ENCODE measurements at places on chromosomes 5 and 9.

- DNase-seq: no peak
These were observed 82.6 kb upstream of the GAS1 start for GRCh38 chr9:87029905-87030304.

- no peak for DNase-seq
These were observed 38.7 kb upstream of the SH3PXD2B start for GRCh38 chr5:172493002-172493401.

- no peak for DNase-seq
These were observed 100.2 kb upstream of the OTULINL start for GRCh38 chr5:14481349-14481748.

DNA sequence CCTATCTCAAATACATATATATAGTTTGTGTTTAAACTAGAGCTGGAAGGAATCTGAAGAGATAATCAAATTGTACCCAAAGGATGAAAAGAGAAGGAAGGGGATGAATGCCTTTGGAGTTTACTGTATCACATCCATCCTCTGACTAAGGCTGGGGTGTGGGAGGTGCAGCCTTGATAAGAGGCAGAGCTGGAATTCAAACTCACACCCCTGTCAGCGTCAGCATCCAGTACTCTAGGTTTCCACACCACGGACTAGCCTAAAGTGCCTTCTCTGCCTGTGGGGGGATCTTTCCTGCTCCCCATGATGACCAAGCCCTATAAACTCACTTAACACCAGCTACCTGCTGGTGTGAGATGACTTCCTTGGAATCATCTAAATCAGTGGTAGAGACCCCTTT lies 48.1 kb downstream of the EPB41L4B start:
- no peak for DNase-seq

GRCh38 chr5:136594416-136594815 lies 229.1 kb upstream of the TRPC7 start:
- DNase-seq: no peak

DNA sequence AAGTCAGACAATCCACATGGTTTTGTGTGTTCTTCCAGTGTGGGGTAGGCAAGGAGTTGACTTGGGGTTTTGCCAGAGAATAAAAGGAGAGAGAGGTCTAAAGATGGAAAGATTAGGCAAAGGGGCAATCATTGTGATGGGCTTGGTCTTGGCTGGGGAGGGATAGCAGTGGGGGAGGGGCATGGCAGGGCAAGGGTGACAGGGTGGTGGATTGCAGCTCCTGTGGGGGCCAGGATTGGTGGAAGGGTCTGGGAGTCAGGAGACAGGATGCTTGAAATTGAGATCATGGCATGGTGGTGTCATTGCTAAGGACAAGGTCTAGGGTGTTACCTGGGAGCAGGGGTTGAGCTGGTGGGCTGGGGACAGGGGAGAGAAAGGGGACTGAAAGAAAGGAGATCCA lies 57.6 kb downstream of the ZNF618 start:
- DNase-seq: no peak

GRCh38 chr5:71932131-71932654 lies 175.1 kb upstream of the MAP1B start:
- no peak for DNase-seq

GRCh38 chr9:95127249-95128176 lies 190.0 kb downstream of the FANCC start:
- DNase-seq: peak; percentile 57

DNA sequence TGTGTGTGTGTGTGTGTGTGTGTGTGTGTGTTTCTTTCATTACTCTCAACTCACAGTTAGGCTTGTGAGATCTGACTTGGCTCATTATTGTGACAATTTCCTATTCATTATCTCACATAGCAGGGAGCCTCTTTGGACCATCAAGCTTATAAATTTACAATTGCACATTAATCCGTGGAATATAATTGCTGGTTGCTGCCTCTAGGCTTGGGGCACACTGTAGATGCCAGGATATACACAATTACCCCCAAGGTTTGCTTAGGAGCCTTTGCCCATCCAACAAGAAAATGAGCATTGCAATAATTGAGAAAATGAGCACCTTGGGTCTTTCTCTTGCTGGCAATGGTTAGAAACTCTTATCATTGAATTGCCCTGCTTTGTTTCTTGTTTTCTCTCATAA lies 161.6 kb upstream of the DMRTA1 start:
- DNase-seq: no peak

- DNase-seq: no peak
These were observed 222.3 kb downstream of the GLIS3 start for GRCh38 chr9:4077499-4078102.

DNA sequence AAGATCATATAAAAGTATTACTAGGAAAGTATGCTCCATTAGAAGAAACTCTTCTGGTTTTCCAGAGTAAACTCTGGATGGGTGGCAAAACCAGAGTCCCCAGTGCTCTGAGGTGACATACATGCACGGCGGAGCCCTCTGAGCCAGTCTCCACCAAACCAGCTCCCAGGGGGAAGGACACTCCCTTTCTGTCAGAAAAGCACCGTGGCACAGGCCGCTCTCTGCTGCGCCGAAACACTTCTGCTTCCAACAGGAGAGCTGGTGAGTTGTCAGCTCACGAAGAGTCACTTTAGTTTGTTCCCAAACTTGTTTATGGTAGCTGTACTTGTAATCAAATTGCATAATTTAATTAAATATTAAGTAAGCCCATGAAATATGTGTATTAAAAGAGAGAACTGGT lies 184.6 kb downstream of the CDK5RAP2 start:
- no peak for DNase-seq

DNA sequence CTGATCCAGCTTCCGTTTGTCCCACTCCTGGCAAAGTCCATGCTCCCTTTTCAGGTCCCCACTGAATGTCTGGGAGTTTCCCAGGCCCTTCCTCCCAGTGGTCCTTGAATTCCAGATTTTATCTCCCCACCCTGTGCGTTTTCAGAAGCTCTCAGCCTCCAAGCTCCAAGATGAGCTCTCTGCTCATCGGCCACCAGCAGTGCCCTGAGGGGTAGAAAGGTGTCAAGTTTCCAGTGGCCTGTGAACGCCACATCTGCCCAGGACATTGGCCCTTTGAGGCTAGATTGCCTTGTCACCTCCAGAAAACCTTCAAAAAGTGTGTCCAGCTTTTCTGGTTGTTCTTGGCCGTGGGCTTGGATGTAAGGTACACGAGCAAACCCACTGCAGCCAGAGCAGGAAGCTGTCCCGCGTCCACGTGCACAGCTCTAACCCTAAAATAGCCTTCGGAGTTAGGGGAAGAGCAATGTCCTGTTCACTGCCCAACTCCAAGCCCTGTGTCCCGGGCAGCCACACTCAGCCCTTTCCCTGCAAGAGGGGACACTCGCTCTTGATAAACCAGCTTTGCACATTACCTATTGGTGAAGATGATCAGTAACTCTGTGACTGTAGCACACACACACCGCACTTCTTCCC lies 10.9 kb upstream of the LRRC14B start:
- DNase-seq: no peak

GRCh38 chr5:101687349-101687985 lies 608.6 kb downstream of the SLCO4C1 start:
- DNase-seq: no peak

GRCh38 chr9:93642961-93643360 lies 66.6 kb downstream of the PHF2 start:
- DNase-seq: no peak
